Activated CD8-positive, alpha-beta memory T cell treated with anti-CD3 and anti-CD28 coated beads for 4 hours (primary cell): ENCODE measurements at places on chromosomes 12 and 14.

GRCh38 chr12:4478933-4479332 lies 33.3 kb upstream of the FGF6 start:
- no peak for DNase-seq

GRCh38 chr14:77086951-77087350 lies 11.1 kb upstream of the CIPC start:
- DNase-seq = no peak

GRCh38 chr12:56551070-56551469 lies 29.4 kb downstream of the RBMS2 start:
- no peak for DNase-seq

GRCh38 chr12:123384318-123384993 lies 524 bp downstream of the KMT5A start:
- DNase-seq = no peak

- no peak for DNase-seq
Measured at GRCh38 chr12:26239122-26239851, 43.9 kb downstream of the SSPN start.

DNA sequence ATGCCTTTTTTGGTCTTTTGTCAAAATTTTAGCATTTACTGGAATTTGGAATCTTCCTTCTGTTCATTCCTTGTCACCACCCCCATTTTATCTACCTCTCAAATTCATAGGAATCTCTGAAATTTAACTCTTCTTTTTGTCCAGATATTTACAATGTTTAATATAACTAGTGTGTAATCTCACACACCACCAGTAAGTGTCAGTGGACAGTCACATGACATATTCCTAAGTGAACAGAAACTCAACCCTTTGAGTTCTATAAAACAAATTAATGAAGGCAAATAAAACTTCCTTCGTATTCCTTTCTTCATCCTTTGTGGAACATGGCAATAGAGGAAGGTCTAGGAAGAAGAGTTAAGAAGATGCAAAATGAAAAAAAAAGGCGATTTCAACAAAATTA lies 26.6 kb downstream of the ATF7 start:
- no peak for DNase-seq

DNA sequence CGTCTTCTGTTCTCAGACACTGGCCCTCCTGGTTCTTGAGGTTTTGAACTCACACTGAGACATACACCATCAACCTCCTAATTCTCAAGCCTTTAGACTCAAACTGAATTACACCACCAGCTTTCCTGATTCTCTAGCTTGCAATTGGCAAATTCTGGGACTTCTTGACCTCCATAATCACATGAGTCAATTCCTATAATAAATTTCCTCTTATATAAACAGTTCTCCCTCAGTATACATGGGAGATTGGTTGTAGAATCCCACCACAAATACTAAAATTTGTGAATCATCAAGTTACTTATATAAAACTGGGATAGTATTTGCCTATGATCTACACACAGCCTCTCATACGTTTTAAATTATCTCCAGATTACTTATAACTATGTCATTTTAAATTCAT lies 162.2 kb downstream of the DIO2 start:
- no peak for DNase-seq

DNA sequence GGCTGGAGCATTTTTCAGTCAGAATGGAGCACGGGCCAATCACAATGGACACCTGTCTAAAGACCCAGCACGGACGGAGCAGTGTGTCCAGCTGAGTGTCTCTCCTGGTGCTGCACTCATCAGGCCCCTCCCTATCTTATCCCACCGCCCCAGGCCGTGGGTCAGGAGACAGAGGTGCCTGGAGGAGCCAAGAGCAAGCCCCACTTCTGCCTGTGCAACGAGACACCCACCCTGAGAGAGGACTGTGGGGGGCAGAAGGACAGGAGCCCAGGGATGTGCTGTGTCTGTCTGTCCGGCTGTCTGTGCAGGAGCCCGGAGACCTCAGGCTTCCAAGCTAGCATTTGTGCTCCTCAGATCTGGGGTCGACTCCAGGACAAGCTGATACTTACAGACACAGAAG lies 69.6 kb upstream of the SFSWAP start:
- no peak for DNase-seq

GRCh38 chr12:215116-215515 lies 1.2 kb upstream of the SLC6A12 start:
- no peak for DNase-seq

- DNase-seq = no peak
Measured at GRCh38 chr12:10025236-10025635, 5.2 kb upstream of the CLEC9A start.

GRCh38 chr12:104150416-104150815 lies 12.4 kb upstream of the NFYB start:
- DNase-seq = no peak

- DNase-seq = no peak
Measured at GRCh38 chr14:55085060-55085660, 33.7 kb downstream of the MAPK1IP1L start.

DNA sequence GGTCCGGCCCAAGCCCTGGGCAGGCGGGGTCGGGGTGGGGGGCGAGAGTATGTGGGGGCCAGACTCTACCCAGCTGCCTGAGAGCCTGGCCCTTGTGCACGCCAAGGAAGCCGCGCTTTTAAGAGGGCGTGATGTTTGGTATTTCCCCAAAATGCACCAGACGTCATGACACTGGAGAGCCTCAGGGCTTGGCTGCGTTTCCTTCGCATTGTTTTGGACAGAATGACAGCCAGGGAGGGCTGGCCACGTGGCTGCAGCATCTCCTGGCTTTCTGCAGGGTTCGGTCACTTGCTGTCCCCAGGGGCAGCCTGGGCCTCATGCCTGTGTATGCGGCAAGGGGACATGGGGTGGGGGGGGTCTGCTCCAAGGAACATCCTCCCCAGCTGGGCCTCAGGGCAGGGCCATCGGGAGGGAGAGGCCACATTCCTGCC lies 16.1 kb upstream of the NUDT14 start:
- DNase-seq = no peak

- no peak for DNase-seq
Measured at GRCh38 chr12:68119250-68119649, 40.3 kb downstream of the IFNG start.

GRCh38 chr12:89238593-89238992 lies 113.7 kb downstream of the DUSP6 start:
- no peak for DNase-seq

DNA sequence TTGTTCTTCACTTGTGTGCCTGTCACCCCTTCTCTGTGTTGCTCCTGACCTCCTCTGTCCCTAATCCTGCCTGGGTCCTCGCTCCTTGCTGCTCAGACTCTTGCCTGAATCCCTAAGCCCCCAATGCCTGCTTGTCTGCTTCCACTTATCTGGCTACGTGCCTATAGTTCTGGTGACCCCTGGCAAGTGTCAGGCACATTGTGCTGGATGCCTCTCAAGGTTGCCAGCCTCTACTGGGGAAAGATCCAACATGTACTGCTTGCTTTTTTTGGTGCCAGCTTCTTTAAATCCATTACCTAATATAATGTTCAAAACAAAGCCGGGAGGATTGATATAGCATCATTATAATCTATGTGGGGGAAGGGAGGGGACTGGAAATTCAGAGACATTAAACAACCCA lies 448.0 kb upstream of the CCDC196 start:
- no peak for DNase-seq
